CD4-positive, alpha-beta T cell treated with Interferon gamma for 1 hour (primary cell): ENCODE measurements at places on chromosomes 12 and 14.

DNA sequence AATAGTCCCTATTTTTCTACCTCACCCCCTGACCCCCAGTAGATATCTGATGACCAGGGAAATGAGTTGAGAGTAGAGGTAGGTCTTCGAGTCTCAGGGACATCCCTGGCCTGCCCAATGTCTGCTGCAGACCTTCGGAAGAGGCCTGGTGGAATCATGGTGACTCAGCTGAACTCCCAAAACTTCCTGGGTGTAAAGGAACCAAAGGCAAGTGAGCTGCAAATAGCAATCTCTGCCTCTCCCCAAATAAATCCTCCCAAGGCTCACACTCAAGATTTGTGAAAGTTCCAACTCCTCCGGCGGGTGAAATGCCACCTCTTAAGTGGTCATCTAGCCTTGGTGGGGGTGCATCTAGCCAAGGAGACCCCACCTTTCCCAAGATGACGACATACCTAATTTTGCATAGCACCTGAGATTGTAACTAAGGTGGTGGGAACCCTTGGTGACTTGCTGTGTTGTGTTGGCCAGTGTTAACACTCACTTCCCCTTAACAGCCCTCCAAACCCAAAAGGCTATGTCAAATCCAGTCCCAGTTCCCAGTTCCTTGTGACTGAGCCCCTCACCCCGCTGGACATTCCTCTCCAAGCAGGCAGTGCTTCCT is 6.3 kb downstream of the ZFP36L1 start:
- no peak for DNase-seq

DNA sequence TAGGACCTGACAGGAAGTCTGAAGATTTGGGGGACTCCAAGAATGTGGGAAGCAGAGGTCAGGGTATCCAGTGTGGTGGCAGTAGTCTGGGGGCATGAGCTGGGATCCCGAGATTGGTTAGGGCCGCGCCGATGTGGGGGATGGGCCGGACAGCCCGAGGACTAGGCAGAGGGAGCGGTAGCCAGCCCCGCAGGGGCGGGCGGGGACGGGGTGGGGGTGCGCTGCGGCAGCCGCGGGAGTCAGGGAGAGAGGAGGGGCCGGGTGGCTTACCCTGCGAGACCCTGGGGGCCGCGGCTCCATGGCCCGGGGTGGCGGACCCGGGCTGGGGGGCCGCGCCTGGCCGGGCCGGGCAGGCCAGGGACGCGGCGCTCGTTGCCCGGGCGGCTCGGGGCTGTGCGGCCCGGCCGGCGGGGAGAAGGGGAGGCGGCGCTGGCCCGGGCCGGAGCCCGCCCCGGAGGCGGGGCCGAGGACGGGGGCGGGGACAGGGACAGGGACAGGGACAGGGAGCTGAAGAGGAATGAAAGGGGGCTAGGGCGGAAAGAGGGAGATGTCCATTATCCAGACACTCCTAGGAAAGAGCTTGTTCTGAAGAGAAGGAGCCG is 5.6 kb downstream of the ZNF385A start:
- no peak for DNase-seq

DNA sequence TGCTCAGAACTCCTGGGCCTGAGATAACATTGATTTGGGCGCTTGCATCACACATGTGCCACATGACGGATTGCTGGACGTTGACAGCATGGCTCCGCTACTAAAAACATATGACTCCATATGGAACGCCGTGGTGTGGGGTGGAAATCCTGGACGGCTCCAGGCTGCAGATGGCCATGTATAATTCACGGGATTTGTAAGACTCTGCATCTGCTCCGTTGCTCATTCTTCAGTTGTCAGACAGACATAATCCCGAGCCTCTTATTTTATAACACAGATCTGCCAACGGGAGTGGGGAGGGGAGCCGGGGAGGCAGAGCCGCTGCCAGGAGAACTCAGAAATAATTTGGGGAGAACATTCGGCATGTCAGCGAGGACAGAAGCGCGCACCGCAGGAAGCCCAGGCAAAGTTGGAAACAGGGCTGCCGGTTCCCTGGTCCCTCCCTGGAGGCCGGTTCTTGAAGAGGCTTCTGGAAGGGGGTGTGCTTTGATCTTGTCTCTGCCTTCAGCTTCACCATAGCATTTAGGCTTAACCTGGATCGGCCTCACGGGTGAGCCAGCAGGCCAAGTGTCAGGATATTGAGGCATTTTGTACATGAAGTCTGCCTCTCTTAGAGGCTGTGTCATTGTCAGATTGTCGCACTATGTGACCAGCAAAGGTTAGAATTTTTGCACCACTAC is 45.8 kb upstream of the MYL2 start:
- no peak for DNase-seq

DNA sequence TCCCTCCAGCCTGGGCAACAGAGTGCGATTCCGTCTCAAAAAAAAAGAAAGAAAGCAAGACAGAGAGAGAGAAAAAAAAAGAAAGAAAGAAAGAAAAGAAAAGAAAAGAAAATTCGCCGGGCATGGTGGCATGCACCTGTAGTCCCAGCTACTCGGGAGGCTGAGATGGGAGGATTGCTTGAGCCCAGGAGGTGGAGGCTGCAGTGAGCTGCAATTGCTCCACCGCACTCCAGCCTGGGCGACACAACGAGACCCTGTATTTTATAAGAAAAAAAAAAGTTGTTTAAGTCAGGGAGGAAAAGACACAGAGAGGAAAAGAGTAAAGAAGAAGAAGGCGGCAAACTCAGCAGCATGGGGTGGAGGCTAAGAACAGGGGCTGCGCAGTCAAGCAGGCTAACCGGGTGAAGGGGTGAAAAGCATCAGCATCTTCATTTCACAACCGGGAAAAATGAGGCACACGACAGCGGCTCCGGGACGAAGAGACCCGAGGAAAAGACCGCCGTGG is 557 bp upstream of the FICD start:
- DNase-seq, result no peak

GRCh38 chr12:93434256-93434865 is 7.4 kb downstream of the UBE2N start:
- no peak for DNase-seq

DNA sequence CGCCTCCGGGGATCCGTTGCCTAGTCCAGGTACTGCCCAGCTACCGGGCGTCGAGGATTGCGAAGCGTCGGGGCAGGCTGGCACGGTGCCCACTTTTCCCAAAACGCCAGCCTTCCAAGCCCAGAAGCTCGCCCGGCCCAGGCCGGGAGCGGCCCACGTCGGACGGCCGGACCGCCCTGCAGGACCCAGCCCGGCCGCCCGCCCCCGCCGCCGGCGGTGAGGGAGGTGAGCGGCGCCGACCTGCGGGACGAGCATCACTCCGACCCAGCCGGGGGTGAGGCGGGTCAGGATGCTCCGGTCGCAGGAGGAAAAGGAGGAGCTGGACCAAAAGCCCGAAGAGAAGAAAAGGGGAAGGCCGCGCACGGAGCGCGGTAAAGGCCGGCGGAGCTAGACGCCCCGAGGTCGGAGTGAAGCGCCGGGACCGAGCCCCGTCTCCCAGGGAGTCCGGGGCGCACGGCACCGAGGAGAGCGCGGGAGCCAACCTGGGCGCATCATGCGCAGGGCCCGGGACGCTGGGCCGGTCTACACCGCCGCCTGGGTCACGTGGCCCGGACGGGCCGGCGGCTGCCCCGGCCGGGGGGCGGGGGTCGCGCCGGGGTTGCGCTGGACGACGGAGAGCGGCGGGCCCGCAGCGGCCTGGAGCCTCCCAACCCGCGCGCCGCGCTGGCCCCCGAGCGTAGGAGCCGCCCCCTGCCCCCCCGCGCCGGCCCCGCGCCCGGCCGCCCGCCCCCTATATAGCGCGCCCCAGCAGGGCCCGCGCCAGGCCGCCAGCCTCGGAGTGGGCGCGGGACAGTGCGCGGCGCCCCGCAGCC is at the start of gene AQP5:
AQP5 (plus strand) TSS at position 762 of the 812 bp plus-strand sequence. CDS start 146 bp downstream, outside the sequence.
- no peak for DNase-seq

- no peak for DNase-seq
These were observed 134.1 kb downstream of the GPHN start for GRCh38 chr14:66641861-66642635.

GRCh38 chr14:38737686-38738407 is 365.2 kb downstream of the SEC23A start:
- no peak for DNase-seq

GRCh38 chr14:19920021-19920657 is at the start of gene OR4K5:
Gene OR4K5, plus strand, starts transcription at chr14:19920607. Its CDS starts 0 bp downstream, at chr14:19920607.
- DNase-seq, result no peak

DNA sequence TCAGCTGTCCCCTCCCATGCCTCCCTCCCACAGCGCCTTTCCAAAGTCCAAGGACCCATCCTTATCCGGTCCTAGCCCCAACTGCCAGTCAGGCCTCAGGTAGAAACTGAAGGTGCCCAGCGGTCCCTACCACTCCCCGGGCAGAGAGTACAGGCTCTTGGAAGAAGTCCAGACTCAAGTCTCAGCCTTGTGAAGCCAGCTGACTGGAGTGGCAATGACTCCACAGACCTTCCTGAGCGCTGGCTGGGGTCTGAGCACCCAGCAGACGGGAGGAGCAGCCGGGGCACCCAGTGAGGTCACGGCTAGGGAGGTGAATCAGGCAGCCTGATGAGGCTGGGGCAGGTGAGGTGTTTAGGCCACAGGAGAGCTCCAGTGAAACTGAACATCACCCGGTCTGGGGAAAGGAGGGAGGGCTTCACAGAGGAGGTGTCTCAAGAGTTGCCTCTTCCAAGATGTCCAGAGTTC is 60.0 kb downstream of the ITPK1 start:
- DNase-seq, result no peak

DNA sequence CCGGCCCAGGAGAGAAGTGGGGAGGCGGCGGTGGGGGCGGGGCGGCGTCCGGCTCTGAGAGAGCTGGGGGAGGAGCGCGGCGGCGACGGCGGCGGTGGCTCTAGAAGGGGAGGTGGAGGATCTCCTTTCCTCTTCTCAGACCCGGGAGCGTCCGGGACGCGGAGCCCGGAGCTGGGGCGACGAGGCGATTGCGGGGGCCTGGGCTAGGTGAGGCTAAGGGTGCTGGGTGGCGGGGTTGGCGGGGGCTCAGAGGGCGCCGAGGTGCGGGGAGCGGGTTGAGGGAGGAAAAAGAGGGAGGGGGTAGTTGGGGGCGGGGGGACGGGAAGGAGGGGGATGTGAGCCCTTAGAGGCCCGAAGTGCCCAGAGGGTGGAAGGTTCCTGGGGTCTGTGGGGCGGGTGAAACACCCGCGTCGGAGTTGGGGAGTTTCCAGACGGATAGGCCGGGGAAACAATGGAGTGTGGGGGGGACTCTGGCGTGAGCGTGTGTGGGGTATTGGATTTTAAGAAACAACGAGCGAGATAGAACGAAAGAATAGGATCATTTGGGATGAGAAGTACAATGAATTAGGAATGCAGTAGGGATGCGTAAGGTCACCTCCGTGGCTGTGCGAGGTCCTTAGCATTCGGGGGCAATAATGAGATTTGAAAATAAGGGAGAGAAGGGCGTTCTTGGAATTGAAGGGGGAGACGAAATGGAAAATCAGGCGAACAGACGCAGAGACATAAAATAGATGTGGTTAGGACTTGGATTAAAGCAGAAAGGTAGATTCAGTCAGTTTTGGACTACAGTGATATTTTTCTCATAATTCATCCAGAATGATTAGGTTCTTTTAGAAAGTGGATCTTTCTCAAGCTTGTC is at the start of gene SPATS2:
SPATS2 (plus strand) TSS at position 82 of the 859 bp plus-strand sequence. CDS start 93,551 bp downstream, outside the sequence.
- DNase-seq, result peak; percentile 28

- no peak for DNase-seq
These were observed 955.1 kb downstream of the TMTC2 start for GRCh38 chr12:83641789-83642188.

- no peak for DNase-seq
These were observed 96.8 kb downstream of the OSBPL8 start for GRCh38 chr12:76462668-76463224.

- no peak for DNase-seq
These were observed 24.4 kb downstream of the PITPNM2 start for GRCh38 chr12:123126294-123127181.

DNA sequence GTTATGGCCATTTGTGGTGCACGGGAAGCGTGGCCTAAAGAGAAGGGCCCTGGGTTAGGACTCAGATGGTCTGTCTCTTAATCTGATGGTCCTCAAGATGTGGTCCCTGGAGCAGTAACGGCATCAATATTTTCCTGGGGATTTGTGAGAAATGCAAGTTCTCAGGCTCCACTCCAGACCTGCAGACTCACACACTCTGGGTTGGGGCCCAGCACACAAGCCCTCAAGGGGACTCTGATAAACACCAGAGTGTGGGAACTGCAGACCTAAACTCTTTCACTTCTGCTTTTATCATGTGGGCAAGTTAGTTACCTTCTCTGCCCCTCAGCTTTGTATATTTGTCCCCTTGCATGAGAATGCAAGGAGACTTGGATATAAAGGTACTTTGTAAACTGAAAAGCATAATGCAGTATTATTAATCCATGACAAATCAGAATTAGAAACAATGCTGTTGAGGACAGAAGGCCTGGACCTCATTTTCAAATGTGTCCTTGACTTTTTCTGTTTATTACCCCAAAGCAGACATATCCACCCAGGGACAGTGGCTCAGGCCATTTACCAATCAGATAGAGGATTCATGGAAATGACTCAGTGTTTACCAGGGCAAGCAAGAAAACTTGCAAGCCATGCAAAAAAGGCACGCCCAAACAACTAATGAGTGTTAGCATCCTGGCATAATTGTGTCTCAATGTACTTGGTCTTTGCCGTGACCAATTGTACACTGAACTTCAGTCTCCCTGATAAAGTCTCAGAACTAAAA is 157.0 kb downstream of the ASCL1 start:
- no peak for DNase-seq

DNA sequence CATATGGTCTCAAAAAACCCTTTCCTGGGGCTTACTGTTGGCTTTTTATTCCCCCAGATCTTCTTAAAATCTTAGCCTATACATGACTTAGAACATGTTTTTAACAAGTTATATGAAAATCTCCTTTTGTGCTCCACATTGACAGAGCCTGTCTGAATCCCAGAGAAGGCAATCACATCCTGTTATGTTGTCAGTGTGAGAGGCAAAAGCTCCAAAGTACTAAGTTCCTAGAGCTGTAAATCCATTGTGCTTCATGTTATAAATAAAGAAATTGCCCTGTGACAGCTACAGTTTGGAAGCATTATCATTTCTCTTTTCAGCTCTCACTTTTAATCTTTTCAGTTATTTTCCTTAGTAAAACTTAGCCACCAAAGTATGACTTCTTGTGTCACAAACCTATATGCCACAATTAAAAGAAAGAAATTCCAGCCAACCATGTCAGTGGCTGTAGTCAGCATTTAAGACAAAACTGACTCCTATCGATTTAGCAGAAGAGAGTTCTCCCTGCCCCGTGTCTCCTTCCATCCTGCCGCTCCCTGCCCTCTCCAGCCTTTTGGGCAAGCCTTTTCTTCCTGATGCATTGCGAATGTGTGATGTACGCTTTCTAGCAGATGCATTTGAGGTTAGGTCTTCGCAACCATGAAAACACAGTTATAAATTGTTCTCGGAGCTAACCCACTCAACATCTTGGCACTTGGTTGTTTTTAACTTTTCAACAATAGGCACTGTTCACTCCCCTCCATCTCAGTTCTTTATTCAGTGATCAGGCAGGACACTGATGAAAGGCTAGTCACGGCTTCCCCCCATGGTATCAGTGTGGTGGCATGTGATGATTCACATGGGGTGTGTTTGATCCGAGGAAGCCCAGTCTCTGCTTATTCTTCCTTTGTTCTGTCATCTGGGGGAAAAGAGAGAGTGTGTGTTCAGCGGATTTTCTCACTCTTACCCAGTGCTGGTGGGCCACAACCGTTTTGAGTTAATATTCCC is 143.5 kb downstream of the SSPN start:
- DNase-seq, result no peak
